Stimulated activated CD4-positive, alpha-beta T cell treated with anti-CD3 and anti-CD28 coated beads, Interleukin-1b, Interleukin-23, amount 100 ng/mL, for 48 hours (primary cell): ENCODE measurements at places on chromosomes 11 and 22.

DNA sequence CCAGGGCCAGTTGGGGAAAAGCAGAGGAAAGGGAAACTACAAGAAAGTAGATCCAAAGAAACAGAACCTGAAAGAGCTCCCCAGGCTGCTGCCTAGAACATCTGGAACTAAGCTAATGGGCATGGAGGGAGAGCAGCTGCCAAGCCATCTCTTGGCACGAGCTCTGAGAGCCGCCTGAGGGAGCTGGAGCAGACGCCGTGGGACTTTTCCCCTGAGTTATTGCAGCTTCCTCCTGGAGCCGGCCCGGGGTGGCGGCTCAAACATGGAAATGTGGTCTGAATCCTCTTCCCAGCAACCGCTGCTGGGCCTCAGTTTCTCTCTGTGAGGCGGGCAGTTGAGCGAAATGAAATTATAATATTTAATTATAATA, 41.8 kb downstream of the LIF start:
- DNase-seq: no peak

GRCh38 chr11:120675171-120675570, 163.6 kb downstream of the GRIK4 start:
- no peak for DNase-seq

GRCh38 chr11:128734103-128734831, 40.4 kb downstream of the FLI1 start:
- no peak for DNase-seq

DNA sequence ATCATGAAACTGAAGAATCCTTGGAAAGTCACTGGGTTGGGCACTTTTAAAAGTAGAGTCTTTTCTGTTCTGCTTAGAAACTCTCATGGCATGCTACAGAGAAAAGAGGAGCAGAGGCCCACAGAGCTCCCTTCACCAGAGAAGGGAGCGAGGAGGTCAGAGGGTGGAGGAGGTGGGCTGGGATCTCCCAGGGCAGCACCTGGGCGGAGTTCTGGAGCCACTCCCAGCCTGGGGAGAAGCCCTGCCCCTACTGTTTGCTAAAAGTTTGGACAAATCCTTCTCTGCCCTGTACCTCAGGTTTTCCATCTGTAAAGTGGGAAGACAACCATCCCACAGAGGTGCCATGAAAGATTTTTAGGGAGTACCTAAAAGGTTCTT, 299.1 kb downstream of the KIRREL3 start:
- DNase-seq: no peak

DNA sequence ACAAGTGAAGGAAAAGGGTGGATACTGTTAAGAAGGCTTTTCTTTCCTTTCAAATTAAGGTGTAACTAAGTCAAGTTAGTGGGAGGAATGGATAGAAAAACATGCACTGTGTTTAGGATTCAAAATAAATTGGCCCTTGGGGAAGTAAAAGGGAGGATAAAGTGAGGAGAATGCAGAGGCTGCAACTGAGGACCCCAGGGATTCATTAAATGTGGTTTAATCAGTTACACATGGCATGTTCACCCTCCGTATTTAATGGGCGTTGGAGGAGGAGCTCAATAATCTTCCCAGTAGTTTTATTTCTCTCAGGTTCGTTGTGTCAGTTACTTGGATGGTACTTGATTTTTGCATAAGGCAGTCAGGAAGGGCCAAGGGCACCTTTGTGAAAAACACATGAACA, 966.3 kb downstream of the JRKL start:
- DNase-seq: no peak
